ENCODE measurements at places on chromosomes 7 and 10. TPM values are rescaled to one million over a fixed set of nuclear protein-coding genes. Genes with fewer than 3 reads are reported as not detected.

- no peaks in the 10 kb centered on the region for H3K4me1 ChIP-seq
- no peak for DNase-seq
- no peak overlapping the region for H3K27ac ChIP-seq
- no peak overlapping the region for H3K4me3 ChIP-seq
Measured at GRCh38 chr10:126349101-126349500, 39.2 kb downstream of the ADAM12 start.

DNA sequence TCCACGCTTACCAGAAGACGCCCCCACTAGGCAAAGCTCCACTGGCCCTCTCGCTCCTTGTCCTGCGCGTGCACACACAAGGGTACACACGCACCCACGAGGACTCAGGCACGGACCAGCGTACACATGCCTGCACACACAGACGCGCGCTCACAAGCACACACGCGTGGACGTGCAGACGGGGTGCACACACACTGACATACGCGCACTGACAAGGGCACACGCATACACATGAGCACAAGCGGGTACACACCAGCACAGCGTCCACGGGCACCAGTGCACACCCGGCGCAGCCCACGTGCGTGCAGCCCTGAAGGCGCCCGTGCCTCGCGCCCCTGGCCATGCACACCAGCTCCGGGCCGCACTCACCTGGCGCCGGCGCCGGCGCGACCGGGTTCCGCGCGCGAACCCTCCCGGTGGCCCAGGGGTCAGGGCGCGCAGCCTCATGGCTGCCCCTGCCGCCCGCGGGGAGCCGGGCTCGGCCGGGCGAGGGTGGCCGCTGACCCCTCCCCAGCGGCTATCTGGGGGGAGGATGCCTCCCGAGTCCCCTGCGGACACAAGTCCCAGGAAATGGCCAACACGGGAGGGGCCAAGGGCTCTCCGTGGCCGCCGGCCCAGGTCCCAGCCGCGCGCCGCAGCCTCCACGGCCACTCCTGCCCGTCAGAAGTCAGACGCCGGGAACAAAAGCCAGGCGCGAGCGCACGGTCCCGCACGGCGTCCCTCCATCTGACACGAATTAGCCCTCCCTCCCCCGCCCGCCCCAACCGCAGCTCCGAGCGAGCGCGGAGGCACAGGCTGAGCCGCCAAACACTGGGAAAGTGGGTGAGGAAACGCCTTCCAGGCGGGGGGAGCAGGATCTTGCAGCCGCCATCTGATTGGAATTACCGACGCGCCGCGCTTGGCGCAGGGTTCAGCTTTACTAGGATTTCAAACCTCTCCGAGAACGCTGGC is 45.0 kb downstream of the TNS3 start:
- no peak overlapping the region for H3K27ac ChIP-seq
- peaks cover 60% of the 10 kb centered on the region for H3K4me1 ChIP-seq
- H3K27me3 ChIP-seq, result no peaks in the 10 kb centered on the region
- peak; percentile 36 for DNase-seq
- peak overlapping the region; percentile 59 for H3K4me3 ChIP-seq

DNA sequence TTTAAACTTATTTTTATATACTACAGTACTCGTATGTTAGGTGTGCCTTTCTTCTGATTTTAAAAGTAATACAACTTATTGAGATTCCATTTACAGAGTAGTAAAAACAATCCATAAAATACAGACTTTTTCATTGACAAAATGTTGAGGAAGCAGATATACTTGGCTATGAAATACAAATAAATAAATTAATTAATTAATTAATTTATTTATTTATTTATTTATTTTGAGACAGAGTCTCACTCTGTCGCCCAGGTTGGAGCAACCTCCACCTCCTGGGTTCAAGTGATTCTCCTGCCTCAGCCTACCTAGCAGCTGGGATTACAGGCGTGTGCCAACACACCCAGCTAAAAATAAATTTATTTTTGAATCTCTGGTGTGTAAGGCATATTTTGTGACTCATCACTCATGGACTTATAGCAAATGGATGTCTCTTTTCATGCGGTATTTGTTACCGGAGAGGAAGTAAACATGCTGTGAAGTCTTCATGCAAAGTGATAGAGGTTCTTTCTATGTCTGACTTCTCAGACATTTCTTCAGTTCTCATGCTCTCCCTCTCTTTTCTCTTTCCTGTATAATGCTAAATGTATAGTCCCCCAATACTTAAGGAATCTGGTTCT is 20.2 kb upstream of the SRPK2 start:
- no peaks in the 10 kb centered on the region for H3K27me3 ChIP-seq
- no peaks in the 10 kb centered on the region for H3K36me3 ChIP-seq
- H3K4me1 ChIP-seq, result no peaks in the 10 kb centered on the region
- DNase-seq, result no peak
- no peak overlapping the region for H3K4me3 ChIP-seq
- H3K27ac ChIP-seq, result no peak overlapping the region

- H3K27me3 ChIP-seq, result no peaks in the 10 kb centered on the region
- peaks cover 38% of the 10 kb centered on the region for H3K4me1 ChIP-seq
- no peak overlapping the region for H3K4me3 ChIP-seq
- H3K36me3 ChIP-seq, result no peaks in the 10 kb centered on the region
Measured at GRCh38 chr10:35568483-35569015, 36.6 kb upstream of the GJD4 start.

- no peak overlapping the region for H3K4me3 ChIP-seq
- H3K4me1 ChIP-seq, result no peaks in the 10 kb centered on the region
- no peaks in the 10 kb centered on the region for H3K36me3 ChIP-seq
- no peaks in the 10 kb centered on the region for H3K27me3 ChIP-seq
- no peak overlapping the region for H3K27ac ChIP-seq
Measured at GRCh38 chr7:84145892-84146291, 48.7 kb downstream of the SEMA3A start.

- peak overlapping the region; percentile 69 for H3K27ac ChIP-seq
- no peaks in the 10 kb centered on the region for H3K27me3 ChIP-seq
- peak; percentile 65 for DNase-seq
- peaks cover 25% of the 10 kb centered on the region for H3K4me1 ChIP-seq
- H3K4me3 ChIP-seq, result no peak overlapping the region
- no peaks in the 10 kb centered on the region for H3K36me3 ChIP-seq
Measured at GRCh38 chr10:21336476-21337170, 188.9 kb downstream of the SKIDA1 start.

DNA sequence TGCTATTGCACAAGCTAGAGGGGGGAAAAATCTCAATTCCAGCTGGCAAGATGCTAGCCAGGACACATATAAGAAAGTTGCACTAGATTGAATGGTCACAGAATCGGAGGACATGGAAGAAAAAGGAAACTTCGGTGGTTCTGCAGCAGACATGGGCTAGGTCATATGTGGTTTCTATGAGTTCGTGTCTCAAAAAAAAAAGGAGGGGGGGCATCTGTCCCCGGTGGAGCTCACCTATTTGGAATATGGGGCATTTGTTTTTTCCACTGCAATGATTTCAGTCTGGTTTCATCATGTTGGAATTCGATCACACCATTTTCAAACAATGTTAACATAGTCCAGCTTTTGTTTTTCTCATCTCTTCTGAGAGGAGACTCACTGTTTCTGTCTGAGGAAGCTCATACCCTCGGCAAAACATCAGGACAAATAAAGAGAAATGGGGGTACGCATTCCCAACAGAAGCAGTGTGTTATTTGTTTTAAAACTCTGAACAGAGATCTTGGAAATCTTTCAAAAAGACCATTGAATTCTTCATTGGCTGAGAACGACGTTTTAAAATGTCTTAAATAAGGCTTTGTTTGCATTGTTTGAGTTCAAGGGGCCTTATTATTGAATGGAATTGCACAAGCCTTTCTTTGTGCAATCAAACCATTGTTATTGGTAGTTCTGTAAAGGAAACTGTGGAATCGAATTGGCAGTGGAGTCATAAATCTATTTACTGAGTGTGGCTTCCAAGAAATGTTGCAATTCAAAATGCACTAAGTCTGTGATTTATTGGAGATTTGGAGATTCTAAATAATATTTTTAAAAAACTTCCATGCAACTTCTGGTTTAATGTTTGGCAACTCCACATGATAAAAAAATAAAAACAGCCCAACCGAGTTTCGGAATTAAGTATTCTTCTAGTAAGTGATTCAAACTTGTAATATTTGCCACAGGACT is 173.2 kb downstream of the RTKN2 start:
- peaks cover 5% of the 10 kb centered on the region for H3K36me3 ChIP-seq
- H3K4me1 ChIP-seq, result peaks cover 9% of the 10 kb centered on the region
- no peak for DNase-seq
- H3K27ac ChIP-seq, result no peak overlapping the region
- H3K27me3 ChIP-seq, result no peaks in the 10 kb centered on the region
- H3K4me3 ChIP-seq, result no peak overlapping the region

- peaks cover 22% of the 10 kb centered on the region for H3K4me1 ChIP-seq
- H3K27ac ChIP-seq, result peak overlapping the region; percentile 83
- peaks cover 32% of the 10 kb centered on the region for H3K27me3 ChIP-seq
- H3K4me3 ChIP-seq, result no peak overlapping the region
Measured at GRCh38 chr10:103695584-103696005, 159.8 kb downstream of the SH3PXD2A start.

GRCh38 chr7:3003936-3004335 is 39.7 kb downstream of the CARD11 start:
- no peaks in the 10 kb centered on the region for H3K4me1 ChIP-seq

The HIP1 gene
- total RNA-seq, result 16.4 TPM

The STOX1 gene
- total RNA-seq, result not detected

- no peak for DNase-seq
- H3K4me1 ChIP-seq, result peaks cover 11% of the 10 kb centered on the region
- peak overlapping the region; percentile 83 for H3K27ac ChIP-seq
- peak overlapping the region; percentile 15 for H3K4me3 ChIP-seq
Measured at GRCh38 chr7:135744938-135745702, 3.5 kb downstream of the FAM180A start.

The SPDYE9 gene
- not detected for total RNA-seq

- peaks cover 18% of the 10 kb centered on the region for H3K4me1 ChIP-seq
- no peaks in the 10 kb centered on the region for H3K27me3 ChIP-seq
- H3K36me3 ChIP-seq, result no peaks in the 10 kb centered on the region
- no peak overlapping the region for H3K27ac ChIP-seq
Measured at GRCh38 chr10:102455893-102456471, 4.6 kb upstream of the C10orf95 start.

DNA sequence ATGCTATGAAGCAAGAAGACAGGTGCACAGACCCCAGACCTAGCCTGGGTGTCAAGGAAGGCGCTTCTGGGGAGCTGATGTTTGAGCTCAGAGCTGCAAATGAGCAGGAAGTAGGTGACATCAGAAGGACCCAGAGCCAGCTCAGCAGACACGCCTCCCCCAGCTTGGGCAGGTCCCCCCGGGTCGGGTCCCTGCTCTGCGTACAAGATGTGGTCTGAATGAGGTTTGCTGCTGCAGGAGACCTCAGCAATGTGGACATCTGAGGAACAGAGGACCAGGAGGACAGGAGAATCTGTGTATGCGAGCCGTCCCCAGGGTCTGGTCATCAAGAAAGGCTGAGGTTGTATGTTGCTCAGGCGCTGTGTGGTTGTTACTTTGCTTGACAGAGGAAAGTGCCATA is 51.8 kb downstream of the TACC2 start:
- H3K4me3 ChIP-seq, result no peak overlapping the region
- H3K27ac ChIP-seq, result no peak overlapping the region
- no peaks in the 10 kb centered on the region for H3K27me3 ChIP-seq
- no peaks in the 10 kb centered on the region for H3K36me3 ChIP-seq
- DNase-seq, result no peak

GRCh38 chr10:120538091-120538490 is 81.1 kb downstream of the PLPP4 start:
- H3K4me1 ChIP-seq, result no peaks in the 10 kb centered on the region
- H3K4me3 ChIP-seq, result no peak overlapping the region
- no peaks in the 10 kb centered on the region for H3K36me3 ChIP-seq

The NCF1 gene
- total RNA-seq, result 1.7 TPM

The RAPGEF5 gene
- 16.2 TPM for total RNA-seq

DNA sequence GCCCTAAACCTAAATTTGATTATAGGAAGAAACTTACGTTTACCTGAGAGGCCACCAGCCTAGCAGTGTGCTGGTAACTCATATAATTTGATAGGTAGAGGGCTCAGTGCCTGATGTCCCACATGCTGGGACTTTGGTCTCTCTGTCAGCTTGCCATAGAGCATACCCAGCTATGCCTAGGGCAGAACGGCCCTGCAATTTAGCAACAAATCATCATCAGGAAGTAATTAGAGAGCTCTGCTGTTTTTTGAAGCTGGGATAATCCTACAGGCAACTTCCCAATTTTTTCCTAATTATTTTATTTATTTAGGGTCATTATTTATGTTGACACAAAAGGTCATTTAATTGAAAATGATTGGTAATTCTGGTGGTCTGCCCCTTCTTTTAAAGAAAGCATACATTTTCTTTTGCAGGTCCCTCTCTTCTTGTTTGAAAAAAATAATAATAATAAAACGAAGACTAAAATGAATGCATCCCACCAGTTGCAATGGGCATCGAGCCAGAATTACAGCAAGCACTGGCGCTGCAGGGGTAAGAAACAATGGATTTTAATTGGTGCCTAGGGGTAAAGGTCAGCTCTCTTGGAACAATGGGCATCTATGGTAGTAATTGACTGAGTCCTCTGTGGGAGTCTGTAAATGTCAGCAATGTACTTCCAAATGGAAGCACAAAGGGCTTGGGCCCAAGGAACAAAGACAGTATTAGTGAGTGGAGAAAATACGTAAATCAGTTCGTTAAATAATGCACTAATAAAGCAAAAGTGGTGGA is 348.0 kb downstream of the SORCS1 start:
- DNase-seq, result no peak
- H3K27ac ChIP-seq, result no peak overlapping the region
- H3K36me3 ChIP-seq, result no peaks in the 10 kb centered on the region

DNA sequence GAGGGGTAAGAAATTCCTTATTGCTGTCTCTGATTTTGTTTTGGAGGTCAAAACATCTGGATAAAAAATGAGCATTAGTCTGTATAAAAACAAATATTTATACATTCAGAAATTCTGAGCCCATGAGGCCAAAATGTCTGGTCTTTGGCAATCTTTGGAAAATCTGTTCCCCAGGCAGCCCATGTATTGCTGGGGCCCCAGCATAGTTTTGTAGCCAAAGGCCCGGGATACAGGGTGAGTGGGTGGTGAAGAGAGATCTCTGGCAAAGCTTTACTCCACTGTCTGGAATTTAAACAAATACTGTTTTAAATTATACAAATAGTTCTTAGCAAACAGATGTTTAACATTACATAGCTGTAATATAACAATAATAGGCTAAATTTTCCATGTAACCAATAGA is 134.7 kb upstream of the GALNT17 start:
- H3K4me1 ChIP-seq, result no peaks in the 10 kb centered on the region
- H3K36me3 ChIP-seq, result no peaks in the 10 kb centered on the region
- no peak for DNase-seq
- H3K27ac ChIP-seq, result no peak overlapping the region
- no peak overlapping the region for H3K4me3 ChIP-seq

Data from heart right ventricle (tissue), 16 donors.